Stimulated activated CD8-positive, alpha-beta memory T cell treated with anti-CD3 and anti-CD28 coated beads, Interleukin-2, amount 100 ng/mL, for 48 hours (primary cell): ENCODE measurements at places on chromosomes 2 and 18.

- peak; percentile 17 for DNase-seq
Measured at GRCh38 chr2:223970343-223971128, 13.3 kb downstream of the MRPL44 start.

DNA sequence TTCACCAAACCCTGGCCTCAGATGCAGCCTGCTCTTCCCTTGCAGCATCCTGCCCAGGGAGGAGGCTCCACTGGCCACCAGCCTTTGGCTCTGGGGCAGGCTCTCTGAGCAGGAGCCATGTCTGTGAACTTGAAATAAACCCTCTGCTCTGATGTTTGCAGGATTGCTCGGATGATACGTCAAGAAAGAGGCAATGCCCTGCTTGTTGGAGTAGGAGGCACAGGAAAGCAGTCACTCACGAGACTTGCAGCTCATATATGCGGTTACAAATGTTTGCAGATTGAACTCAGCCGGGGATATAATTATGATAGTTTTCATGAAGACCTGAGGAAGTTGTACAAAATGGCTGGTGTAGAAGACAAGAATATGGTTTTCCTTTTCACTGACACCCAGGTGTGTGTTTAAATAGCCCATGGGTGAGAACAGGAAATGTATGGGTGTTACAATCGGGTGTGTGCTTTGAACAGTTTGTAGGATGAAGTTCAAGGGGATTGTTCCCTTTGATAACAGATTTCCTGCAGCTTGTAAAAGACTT, 177.9 kb downstream of the DNAH6 start:
- DNase-seq: no peak

DNA sequence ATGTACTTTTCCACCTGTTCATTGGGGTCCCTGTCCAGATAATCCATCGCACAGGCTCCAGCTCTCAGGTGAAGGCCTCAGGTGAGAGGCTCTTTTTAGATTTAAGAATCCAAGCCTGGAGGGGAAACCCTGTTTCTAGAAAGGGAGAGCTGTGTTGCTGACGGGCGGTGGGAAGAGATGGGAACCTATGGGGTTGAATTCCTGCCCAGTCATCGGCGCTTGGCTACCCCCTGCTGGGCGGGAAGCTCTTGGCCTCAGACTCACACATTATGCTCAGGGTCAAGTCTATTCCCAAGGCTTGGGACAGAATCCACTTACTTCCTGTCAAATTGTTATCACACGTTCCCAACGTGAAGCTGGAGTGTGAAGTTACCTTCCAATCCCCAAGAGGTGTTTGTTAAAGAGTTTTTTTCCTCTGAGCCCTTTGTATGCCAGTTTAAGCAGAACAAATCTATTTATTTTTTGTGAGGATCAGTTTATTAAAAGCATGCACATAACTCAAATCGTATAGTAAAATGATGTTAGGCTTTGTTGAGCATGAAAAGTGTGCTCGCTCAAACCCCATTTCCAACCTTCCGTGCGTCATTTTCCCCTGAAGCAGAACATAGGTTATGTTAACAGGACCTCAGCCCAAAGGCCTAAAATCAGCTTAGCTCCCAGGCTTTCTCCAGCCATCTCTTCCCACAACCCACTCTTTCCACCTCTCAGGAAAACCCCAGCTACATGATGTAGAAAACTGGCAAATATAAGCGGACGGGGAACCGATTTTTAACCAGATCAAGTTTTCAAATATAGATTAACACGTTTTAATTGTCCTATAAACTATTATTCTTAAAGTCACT, 181.7 kb upstream of the ETAA1 start:
- DNase-seq: no peak

DNA sequence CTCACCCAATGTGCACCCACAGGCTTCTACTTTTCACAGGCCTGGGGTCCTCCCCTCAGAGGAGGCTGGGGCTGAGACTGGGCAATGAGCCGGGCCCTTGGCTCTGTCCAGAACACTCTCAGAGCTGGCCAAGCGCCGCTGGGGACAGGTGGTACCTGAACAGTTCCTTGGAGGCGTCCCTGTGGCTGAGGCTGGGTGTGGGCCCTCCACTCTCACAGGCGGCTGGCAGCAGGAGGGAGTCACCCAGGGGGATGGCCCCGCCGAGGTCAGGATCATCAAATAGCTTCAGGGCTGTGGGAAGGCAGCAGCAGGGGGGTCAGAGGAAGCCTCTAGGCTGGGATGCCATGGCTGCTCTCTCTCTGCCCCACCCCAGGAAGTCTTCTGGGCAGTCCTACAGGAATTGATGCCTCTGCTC, 27.1 kb downstream of the HS1BP3 start:
- DNase-seq: no peak

GRCh38 chr2:154495455-154495868, 203.0 kb upstream of the KCNJ3 start:
- no peak for DNase-seq
